Frontal cortex (tissue), 4 donors: ENCODE measurements at places on chromosomes 1 and 21.

DNA sequence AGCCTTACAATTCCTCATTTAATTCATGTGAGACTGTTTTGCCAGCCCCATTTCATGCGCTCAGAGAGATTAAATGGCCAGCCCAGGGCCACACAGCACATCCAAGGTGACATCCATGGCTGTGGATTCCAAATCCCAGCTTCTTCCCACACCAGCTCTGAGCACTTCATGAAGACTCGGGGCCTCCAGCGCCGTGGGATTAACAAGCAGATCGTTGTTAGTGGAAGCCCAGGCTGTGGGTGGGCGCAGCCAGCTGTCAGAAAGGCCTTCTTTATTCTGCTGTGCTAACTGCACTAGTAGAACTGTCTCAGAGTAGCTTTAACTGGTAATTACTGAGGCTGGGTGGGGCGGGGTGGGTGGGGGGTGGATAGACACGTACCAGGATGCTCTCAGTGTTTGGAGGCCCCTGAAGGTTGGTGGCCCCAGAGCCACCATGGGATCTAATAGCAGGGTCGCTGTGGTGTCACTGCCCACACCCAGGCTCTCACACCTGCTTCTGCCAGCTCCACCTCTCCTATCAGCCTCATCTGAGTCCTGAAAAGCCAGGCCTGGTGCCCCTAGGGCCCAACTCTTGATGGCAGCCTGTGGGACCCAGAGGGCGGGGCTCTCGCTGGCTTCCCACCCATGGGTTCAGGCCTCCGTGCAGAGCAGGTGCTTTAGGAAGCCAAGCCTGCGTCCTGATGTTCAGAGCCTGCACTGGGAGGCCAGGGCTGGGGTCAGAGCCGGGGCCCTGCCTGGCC is 3.4 kb downstream of the BMP8A start:
- DNase-seq: no peak

DNA sequence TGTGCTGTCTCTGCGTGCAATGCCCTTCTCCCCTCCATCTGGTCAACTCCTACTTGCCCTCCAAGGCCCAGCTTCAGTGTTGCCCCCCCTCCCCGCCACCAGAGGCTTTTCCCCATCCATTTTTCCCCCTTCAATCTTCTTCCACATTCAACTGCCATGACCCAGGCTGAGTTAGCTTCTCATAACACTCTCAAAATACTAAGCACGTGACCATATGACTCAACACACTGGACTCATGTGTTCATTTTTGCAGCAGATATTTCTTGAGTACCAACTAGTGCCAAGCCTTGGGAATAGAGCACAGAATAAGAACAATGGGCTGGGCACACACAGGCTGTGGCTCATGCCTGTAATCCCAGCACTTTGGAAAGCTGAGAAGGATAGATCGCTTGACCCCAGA is 132.1 kb downstream of the IGSF21 start:
- no peak for DNase-seq

DNA sequence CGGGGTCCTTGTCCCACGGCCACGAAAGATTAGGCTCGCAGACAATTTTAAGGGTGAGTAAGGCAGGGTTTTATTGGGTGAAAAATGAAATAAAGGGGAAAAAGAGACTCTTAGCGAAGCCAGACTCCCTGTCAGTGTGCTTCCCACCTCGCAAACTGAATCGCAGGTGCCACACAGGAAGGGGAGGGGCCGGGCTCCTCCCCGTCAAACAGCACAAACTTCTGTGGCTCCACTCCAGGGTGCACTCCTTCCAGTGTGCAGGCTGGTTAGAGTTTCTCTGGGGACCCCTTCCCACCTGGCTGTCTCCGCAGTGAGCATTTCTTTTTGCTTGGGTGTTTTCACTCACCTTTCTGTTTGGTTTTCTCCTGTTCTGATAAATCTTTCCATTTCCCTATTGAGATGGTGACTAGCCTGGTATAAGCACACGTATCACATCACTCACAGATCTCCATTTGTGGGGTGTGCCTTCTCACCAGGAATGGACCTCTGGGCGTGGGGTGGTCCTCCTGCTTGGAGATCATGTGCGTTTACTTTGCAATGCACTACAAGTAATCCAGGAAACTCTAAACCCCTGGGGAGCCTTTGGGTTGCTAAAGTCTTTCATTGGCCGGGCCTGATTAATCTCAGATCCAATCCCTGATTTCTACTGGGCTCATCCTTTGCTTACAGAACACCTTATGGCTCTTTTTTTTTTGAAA is 37.6 kb upstream of the GALNT2 start:
- DNase-seq: no peak

DNA sequence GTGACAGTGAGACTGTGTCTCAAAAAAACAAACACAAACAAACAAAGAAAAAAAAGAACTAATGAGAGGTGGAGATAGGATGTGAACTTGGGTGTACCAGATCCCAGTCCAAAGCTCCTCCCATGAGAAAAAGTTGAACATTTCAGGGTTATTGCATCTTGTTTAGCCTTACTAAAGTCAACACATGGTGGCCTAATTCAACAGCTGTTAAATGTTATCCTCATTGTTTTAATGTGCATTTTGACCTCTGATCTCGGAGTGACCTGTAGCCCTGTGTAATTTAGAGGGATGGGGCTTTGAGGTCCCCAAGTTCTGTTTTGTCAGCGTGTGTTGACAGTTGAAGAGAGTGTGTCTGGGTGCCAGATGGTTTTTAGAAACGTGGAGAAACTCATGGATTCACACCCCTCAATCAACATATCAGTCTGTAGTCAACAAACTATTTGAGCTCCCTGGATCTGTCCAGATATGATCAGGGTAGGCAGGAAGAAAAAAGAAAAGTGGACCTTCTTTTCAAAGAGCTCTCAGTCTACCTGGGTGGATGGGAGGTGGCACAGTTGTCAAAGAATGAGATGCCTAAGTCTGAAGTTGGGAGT is 34.7 kb downstream of the PTPRU start:
- no peak for DNase-seq

DNA sequence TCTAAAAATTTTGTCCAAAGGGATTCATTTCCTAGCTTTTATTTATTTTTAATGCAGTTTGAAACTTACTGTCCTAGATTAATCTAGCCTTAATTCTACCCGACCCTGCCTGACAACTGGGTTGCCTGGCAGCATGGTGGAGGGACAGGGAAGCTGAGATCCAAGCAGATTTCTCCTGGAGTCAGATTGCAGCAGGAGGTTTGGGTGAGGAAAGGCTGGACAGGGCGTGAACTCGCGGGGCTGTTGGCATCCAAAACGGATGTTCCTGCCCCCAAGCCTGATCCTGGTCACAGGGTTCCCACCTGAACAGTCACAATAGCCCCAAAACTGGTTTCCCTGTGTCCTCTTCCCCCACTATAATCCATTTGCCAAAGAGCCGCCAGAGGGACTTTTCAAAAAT is 23.2 kb downstream of the TCEA3 start:
- no peak for DNase-seq

DNA sequence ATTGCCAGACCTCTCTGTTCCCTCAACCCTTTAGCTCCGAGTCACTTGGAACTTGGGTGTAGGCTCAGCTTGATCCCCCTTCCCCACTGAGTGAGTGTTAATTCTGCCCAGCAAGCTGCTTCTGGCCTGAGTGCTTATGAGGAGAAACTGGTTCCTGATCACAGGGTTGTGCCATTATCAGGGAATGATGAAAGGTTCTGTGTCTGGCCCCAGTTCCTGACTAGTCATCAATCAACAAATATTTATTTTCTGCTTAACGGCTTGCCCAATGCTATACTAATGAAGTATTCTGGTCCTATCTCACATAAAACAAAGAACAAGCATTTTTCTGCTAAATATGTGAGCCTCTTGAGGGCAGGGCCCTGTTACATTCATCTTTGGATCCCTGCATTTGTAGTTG is 20.8 kb downstream of the CC2D1B start:
- no peak for DNase-seq
